ENCODE measurements at places on chromosomes 2 and 18.

- DNase-seq, result no peak
These were observed 458.5 kb upstream of the ACVR2A start for GRCh38 chr2:147386284-147386683.

DNA sequence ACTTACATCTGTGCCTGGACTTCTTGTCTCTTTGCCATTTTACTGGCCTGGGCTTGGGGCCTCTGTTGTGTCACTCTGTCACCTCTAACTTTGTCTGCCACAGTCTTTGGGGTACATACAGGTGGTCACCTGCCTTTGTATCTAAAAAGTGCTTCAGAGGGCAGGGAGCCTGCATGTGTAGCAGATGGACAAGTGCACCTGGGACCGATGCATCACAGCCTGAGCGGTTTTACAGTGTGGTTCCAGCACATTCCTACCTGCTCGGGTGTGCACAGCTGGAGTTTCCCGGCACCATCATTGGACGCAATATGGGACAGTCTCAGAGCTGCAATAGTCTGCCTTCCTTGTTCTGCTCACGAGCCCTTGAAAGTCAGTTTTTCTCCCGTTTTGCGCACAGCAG is 249.8 kb upstream of the RAB12 start:
- no peak for DNase-seq

DNA sequence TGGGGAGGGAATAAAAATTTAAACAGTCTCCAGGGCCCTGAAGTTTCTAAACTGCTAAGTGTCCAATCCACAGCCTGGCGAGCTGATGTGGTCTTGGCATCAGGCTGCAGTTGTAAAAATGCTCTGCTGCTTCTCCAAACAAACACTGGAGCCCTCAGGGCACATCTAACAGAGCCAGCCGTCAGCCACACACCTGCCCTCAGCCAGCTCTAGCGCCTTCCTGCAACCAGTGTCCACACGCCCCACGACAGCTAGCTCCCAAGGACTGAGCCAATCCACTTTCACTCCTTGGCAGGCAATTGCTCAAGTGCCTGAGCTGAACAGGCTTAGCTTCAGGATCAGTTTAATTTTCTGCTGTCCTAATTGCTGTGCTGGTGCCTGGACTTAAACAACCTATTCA is 446.4 kb upstream of the RAB12 start:
- no peak for DNase-seq

DNA sequence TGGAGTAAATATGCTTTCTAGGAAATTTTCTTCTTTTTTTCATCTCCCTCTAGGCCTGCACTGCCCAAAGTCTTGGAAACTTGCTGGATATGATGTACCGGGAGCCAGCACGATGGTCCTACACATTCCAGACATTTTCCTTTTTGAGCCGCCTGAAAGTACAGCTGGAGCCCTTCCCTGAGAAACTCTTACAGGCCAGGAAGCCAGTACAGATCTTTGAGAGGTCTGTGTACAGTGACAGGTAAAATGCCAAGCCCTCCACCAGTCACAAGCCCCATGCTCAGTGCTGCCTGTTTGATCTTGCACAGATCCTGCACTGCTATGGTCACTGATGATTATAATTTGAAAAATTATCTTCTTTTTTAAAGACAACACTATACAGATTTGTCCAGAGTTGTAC is 20.0 kb downstream of the DGUOK start:
- no peak for DNase-seq

- DNase-seq, result no peak
These were observed 141.9 kb downstream of the PXDN start for GRCh38 chr2:1602278-1603010.
